ENCODE measurements at places on chromosomes 11 and 22.

- peak; percentile 22 for DNase-seq
These were observed 101.1 kb upstream of the SLC22A12 start for GRCh38 chr11:64489831-64490441.

GRCh38 chr11:125350206-125351032, 145.6 kb downstream of the FEZ1 start:
- no peak for DNase-seq

GRCh38 chr22:37374571-37374970, 52.7 kb downstream of the ELFN2 start:
- DNase-seq = no peak

DNA sequence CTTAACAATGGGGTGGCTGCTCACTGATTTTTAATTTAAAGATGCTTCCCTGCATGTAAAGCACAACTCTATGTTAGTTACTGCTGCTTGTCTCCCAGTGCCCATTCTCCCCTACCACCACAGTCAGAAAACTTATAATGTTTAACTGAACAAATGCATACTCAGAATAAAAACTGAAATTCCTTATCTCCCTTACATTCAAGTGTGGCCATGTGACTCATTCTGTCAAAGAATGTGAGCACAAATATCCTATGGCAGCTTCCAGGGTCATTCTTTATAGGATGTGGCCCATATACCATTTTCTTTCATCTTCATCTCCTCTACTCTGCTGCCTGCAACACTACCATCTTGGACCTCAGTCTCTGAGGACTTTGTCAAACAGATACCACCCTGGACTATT, 374.8 kb downstream of the DYNC2H1 start:
- no peak for DNase-seq

GRCh38 chr11:126660321-126660720, 304.8 kb downstream of the ST3GAL4 start:
- DNase-seq = no peak

DNA sequence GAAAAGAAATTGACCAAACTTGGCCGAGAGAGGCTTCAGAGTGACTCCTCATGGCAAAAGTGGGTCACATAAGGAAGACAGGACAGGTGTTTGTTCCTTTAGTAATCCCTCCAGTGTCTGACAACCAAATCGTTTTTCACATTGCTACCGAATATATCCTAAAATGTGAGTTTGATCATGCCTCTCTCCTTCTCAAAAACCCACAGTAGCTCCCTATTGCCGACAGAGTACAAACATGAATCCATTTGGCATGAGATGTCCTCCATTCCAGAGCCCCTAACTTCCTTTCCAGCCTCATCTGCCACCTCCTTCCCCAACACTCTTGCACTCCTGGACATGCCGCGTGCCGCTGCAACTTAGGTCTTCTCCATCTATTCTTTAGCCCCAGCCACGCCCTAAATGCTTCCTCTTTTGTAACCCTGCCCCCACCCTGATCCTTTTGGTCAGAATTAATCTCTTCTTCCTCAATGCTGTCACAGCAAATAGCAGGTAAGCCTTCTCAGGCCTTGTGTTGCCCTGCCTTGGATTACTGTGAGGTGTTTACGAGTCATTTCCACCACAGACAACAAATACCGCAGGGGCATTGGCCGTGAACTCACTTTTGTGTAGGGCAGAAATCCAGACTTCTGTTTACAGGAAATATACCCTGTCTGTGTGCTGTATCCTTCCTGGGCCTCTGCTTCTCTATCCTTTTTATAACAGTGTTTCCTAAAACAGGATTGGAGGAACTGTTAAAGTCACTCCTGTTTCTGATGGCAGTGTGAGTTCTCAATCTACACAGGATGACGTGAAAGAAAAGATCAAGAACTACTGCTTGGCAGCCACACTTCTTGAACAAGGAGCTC, 66.0 kb upstream of the FTH1 start:
- no peak for DNase-seq

- no peak for DNase-seq
These were observed 162.3 kb downstream of the TRIM29 start for GRCh38 chr11:119975561-119976152.

GRCh38 chr11:69874984-69875624, 55.9 kb upstream of the FGF3 start:
- no peak for DNase-seq

DNA sequence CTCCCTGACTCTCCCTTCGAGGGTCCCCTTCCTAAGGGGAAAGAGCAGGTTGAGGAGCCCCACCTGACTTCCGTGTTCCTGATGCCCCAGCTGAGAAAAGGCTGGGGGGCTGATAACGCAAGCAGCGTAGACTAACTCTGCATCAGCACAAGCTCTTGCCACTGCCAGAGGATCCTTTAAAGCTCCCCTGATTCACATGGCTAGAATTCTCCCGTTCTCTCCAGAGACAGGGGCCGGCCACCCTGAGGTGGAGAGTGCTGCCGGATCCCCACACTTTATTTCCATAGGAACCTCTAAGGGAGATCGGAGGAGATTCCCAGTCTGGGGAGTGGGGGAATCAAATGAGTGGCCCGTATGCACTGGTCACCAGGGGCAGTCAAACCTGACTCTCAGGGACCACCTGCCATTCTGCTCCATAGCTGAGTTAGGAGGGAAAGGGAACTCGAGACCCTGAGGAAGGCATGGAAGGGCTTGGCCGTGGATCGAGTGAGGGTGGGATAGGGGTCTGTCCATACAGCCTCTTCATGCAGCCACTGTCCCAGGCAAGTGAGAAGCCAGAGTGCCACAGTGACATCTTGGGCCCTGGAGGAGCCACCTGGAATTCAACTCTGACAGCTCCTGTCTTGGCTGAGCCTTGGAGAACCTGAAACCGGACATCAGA, 1.4 kb upstream of the VSIG10L2 start:
- DNase-seq = no peak

DNA sequence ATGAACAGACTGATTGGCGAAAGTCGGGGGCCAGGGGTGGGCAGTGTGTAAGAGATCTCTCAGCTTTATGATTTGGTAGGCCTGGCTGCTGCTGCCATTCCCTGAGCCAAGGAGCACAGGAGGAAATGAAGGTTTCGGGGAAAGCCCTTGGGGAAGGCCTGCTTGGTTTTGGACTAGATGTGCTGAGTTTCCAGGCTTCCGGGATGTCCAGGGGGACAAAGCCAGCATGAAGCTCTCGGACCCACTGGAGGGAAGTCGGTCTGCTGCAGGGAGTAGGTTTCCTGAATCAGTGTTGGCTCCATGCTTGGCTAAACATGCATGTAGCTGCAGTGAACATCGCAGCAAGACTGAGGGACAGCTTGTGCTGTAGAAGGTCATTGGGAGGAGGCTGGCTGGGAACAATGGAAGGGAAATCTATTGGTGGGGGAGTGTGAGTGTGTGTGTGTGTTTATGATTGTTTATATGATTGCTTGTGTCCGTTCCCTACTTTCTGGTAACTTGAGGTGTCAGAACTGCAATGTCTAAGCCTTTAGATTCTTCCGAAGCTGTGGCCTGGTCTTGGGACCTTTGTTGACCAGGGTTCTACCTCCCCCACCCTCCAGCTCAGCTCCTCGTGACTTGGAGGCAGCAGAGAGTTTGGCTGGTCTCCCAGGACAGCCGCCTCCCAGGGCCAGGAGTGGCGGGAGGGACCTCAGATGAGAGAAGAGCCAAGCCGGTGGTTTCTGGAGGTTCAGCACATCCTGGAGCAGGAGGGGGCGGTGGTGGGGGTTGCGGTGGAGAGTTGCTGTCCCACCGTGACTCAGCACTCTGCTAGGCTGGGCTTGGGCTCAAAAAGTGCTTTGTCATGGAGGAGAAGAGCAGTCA, 4.0 kb upstream of the FTH1 start:
- DNase-seq = no peak

DNA sequence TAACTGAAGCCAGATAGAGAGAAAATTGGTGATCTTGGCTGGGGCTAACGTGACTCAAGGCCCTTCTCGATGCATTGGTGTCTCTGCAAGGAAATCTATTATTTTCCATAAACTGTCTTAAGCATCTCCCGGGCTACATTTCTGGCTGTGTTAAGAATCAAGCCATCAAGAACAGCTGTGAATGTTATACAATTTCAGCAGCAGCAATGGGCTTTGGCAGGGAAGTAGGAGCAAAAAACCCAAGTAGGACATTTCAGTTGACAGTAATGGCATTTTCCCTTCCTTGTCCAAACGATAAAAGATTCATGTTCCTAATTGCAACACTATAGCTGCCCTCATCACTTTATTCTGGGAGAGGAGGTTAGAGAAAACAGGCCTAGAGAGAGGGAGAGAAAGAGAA, 335.0 kb downstream of the CADM1 start:
- DNase-seq = no peak

GRCh38 chr11:73748300-73748699, 12.6 kb downstream of the RAB6A start:
- no peak for DNase-seq

- DNase-seq = no peak
These were observed 67.6 kb downstream of the MPPED1 start for GRCh38 chr22:43479301-43479950.

GRCh38 chr11:130609121-130610035, 160.9 kb downstream of the ADAMTS15 start:
- DNase-seq = no peak

GRCh38 chr22:27876684-27877083, 42.4 kb downstream of the PITPNB start:
- no peak for DNase-seq

- DNase-seq = no peak
These were observed 6.3 kb downstream of the LDHAL6A start for GRCh38 chr11:18461909-18462308.

GRCh38 chr11:57103899-57104605, 77.7 kb upstream of the LRRC55 start:
- DNase-seq = no peak

- no peak for DNase-seq
These were observed 142.4 kb downstream of the DSCAML1 start for GRCh38 chr11:117654281-117655255.

GRCh38 chr22:44638971-44639760, 62.8 kb upstream of the PRR5 start:
- DNase-seq = no peak

DNA sequence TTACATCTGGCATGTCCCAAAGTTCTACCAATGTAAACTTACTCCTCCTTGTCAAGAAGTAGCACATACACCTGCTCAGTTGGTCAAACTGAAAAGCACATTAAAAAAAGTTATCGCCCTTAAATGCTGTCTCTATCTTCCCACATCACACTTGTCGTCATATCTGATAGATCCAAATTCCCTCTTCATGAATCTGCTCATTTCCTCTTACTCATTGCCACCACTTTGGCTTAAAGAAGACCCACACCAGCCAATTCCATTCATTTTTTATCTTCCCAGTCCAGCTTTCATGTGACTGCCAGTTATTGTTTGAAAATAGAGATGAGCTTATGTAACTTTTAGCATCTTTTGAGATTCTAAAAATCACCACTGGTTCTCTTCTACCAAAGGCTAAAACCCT, 305.9 kb upstream of the MTNR1B start:
- DNase-seq = no peak

GRCh38 chr22:38531251-38531938, 25.3 kb upstream of the DDX17 start:
- DNase-seq = no peak

GRCh38 chr11:29351301-29351873, 665.4 kb downstream of the KCNA4 start:
- DNase-seq = no peak

- no peak for DNase-seq
These were observed 93.8 kb upstream of the DDI1 start for GRCh38 chr11:103942646-103943045.

GRCh38 chr22:38026130-38027111, 30.8 kb upstream of the PICK1 start:
- DNase-seq = no peak

- no peak for DNase-seq
These were observed 2.8 kb downstream of the PHF21B start for GRCh38 chr22:45006964-45007390.

- no peak for DNase-seq
These were observed 92.5 kb downstream of the CCDC83 start for GRCh38 chr11:85947431-85948272.

DNA sequence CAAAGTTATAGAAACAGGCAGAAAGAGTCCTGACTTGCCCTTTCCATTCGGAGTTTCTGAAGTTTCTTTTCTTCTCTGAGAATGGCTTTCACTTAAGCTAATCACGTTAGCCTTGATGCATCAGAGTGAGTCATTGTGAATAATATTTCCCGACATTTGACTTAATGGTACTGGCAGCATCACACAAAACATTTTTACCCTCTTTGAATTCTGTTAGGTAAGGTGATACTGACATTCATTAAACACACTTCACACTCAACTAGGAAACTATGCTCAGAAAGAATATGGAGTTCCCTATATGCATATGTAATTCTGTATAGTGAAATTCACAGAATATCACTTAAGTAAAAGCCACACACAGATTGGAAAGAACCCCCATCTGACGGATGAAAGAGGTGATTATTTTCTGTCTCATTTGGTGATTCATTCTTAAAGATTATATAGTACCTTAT, 120.8 kb upstream of the ARHGAP20 start:
- DNase-seq = no peak

DNA sequence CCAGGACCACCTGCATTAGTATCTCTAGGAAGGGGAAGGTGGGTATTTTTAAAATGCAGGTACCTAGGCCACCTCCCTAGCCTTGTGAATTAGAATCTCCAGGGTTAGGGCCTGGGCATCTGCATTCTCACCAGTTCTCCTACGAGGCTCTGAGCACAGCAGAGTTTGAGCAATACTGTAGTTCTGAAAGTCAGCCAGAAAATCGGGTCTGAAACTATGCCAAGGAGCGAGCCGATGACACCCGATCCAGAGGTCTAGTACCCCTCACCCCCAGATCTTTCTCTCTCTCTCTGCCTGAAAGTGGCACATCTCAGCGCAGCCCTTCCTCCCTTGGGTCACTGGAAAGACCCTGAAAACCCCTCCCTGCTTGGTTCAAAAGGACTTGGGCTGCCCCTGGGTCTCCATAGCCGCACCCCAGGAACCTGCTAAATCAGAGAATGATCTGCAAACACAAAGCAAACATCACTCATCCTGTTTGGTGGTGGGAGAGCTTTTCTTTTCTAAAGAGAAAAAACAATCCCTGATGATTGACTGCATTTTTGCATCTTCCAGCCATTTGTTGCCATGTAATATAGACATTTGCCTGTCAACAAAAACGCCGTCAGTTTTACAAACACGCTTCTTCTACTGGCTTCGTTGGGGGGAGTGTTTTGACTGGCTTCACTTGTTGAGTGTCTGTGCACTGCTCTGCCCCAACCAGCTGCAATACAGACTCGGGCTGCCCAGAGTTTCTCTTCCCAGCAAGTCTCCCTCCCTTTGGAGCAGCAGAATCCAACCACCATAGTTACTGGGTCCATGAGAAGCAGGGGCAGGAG, 229.9 kb downstream of the MN1 start:
- DNase-seq = no peak

DNA sequence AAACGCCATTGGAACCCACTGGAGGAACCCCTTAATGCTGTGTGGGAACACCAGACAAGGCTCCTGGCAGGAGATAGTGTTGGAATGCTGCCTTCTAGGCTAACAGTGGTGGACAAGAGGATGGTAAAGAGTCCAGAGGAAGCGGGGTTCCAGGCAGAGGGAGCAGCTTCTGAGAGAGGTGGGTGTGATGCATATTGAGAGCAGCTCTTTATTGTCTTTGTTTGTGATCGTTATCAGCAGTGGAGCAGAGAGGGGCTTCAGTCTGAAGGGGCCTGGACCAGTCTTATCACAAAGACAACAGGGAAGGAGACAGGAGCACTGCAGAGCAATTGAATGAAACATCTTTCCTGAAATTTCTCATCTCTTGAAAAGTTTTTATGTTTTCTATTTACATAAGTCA, 106.8 kb upstream of the PLET1 start:
- DNase-seq = no peak
